ENCODE measurements at places on chromosomes 5 and 9. TPM values are rescaled to one million over a fixed set of nuclear protein-coding genes. Genes with fewer than 3 reads are reported as not detected.

- no peak for DNase-seq
- H3K27ac ChIP-seq, result peak overlapping the region; percentile 37
- no peak overlapping the region for H3K4me3 ChIP-seq
- H3K4me1 ChIP-seq, result peaks cover 15% of the 10 kb centered on the region
These were observed 168.5 kb upstream of the GAS1 start for GRCh38 chr9:87115785-87116184.

GRCh38 chr5:82107267-82107666 is 135.4 kb downstream of the ATG10 start:
- no peaks in the 10 kb centered on the region for H3K4me1 ChIP-seq
- no peaks in the 10 kb centered on the region for H3K36me3 ChIP-seq
- no peak overlapping the region for H3K4me3 ChIP-seq
- no peak for DNase-seq
- no peaks in the 10 kb centered on the region for H3K27me3 ChIP-seq

DNA sequence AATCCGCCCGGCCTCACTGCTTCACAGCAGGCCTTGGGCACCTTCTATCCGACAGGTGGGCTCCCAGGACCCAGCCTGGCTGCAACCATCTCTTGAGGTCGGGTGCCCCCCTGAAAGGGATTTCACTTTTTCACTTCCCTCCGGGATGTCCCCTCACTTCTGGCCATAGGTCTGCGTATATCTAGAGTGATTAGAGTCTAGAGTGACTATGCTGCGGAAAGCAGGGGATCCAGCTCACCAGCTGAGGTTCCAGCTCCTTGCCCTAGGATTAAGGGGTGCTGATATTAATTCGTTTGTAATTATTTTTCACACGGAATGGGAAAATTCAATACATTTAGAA is 3.1 kb downstream of the DMRT2 start:
- H3K36me3 ChIP-seq, result no peaks in the 10 kb centered on the region
- H3K4me3 ChIP-seq, result no peak overlapping the region
- DNase-seq, result no peak

DNA sequence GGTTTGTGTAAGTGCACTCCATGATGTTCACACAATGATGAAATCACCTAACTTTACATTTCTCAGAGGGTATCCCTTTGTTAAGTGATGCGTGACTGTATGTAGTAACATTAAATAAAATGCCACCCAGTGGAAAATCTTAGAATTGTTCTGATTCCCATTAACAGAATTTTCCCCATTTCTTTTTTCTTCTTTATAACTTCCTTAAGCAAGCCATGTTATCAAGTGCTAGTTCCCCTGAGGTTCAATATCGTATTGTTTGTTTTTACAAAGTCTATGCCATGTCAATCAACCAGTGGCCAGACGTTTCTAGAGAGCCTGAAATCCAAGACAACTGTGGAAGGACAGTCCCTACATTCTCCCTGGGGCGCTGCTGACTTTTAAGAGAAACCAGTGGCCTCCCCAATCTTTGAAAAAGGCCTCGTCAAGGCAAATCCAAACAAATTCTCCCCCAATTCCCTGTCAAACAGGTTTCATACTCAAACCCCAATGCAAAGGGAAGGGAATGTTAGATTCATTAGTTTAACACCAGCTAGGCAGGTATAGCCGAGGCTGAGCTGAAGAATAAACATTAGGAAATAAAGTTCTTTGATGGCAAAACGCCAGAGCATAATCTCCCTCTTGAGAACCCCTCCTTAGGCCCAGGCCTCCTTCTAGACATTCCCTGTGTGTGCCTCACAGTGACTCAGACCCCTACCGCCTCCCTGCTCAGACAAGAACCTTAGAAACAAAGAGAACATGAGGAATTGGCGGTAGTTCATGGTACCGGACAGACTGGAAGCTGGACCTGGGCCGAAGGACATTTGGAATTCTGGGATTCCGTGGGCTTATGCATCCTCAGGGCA is 198.7 kb downstream of the GNA14 start:
- DNase-seq, result no peak
- no peaks in the 10 kb centered on the region for H3K27me3 ChIP-seq
- no peaks in the 10 kb centered on the region for H3K36me3 ChIP-seq
- H3K4me3 ChIP-seq, result no peak overlapping the region
- no peak overlapping the region for H3K27ac ChIP-seq
- no peaks in the 10 kb centered on the region for H3K4me1 ChIP-seq

DNA sequence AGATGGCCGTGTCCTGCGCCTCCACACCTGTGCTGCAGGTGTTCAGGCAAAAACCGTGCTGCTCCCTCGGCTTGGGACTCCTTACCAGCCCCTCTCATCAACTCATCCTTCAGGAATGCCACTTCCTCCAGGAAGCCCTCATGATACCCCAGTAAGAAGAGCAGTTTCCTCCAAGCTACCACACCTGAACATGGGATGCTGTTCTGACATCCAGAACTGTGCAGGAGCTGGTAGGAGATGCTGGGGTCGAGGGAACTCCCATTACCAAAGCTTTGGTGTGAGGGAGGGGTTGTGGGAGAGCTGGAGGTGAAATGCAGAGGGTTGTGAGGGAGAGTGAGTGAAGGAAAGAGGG is 18.9 kb downstream of the CARD19 start:
- no peaks in the 10 kb centered on the region for H3K36me3 ChIP-seq
- no peak overlapping the region for H3K4me3 ChIP-seq
- no peaks in the 10 kb centered on the region for H3K4me1 ChIP-seq

DNA sequence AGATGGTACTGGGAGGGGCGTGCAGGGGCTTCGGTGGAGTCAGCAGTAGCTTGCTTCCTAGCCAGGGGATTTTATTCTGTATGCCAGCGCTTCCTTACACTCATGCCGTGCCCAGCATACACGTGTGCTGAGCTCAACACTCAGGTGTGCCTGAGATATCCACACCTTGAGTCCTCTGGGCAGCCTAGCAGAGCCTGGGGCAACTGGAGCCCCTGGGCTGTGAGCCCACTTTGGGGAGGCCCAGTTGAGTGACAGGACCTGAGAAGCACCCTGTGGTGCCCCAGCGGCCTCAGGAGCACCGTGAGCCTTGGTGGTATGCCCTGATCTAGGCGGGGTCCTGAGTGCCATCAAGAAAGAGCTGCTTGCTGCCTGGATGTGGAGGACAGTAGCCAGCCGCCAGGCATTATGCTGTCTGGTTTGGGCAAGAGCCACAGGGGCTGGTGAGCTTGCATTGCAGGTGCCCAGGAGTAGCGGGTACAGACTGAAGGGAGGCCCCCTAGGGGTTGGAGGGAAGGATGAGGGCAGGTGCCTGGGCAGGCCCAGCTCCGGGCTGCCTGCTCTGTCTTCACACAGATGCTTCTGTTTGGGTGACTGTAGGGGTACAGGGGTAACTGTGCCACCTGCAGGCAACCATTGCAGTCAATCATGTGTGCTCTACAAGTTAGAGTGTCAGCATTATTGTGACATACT is 42.9 kb downstream of the BNIP1 start:
- H3K4me1 ChIP-seq, result no peaks in the 10 kb centered on the region
- no peaks in the 10 kb centered on the region for H3K27me3 ChIP-seq
- no peak overlapping the region for H3K27ac ChIP-seq
- no peak for DNase-seq

DNA sequence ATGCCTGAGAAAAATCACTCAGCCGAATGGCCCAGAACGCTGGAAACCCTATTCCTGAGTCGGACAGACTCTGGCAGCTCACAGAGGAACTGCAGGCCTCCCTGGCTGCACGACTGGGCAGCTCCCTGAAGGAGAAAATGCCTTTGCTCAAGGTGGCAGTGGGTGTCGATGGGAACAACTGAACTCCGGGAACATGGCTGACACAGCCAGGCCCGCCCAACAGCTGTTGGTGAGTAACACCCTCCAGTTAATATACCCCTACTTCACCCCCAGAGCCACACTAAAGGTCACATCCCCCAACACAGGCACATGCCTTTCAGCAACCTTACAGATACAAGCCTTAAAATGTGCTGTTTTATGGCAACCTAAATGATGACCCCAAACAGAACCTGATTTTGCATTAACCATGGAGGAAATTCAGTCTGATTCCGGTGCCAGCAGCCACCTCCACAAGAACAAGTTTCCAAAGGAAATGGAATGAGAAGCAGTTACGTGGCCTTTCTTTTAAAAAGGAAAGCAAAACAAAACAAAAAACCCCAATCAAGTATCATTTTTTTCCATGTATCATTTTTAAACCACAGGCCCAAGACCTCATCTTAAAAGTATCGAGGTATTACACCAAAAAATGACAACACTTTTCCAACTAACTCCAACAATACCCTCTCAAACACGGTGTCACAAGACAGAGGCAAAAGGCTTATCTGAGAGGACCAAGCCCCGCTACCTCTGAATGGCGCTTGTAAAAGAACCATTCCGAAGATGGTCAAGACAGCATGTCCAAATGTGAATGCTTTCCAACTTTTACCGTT is 3.1 kb downstream of the KLF9 start:
- H3K36me3 ChIP-seq, result no peaks in the 10 kb centered on the region
- peak overlapping the region; percentile 97 for H3K4me3 ChIP-seq
- peaks cover 2% of the 10 kb centered on the region for H3K4me1 ChIP-seq
- H3K27me3 ChIP-seq, result no peaks in the 10 kb centered on the region

Gene PDE6A
- total RNA-seq, result 0.91 TPM

Measured in prostate gland (tissue), 2 donors.